ENCODE measurements at places on chromosomes 3 and 15.

GRCh38 chr15:75430259-75430658 is 21.2 kb downstream of the SIN3A start:
- no peak overlapping the region for H3K4me3 ChIP-seq
- no peaks in the 10 kb centered on the region for H3K4me1 ChIP-seq
- DNase-seq: no peak
- no peaks in the 10 kb centered on the region for H3K27me3 ChIP-seq
- H3K27ac ChIP-seq: no peak overlapping the region

DNA sequence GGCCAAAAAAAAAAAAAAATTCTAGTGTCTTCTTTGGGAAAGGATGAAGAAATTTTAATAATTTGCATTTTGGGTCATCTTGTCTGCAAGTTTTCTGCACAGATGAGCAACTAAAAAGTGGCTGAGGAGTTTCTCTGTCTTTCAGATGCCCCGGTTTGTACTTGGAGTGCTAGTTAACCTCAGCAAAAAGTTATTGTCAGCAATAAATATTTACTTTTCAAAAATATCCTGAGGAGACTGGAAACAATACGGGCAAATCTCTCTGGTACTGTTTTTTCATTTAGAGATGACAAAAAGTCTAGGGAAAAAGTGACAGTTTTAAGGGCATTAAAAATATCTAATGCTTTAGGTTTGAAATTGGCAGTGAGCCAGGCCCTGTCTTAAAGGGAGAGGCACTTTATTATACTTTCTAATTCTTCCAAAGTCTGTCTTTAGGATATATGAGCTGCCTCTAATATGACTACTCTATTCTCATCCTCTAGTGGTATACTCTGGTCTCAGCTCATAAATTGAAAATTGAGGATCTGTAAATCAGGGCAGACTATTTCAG is 436.0 kb upstream of the NR2F2 start:
- H3K4me1 ChIP-seq: no peaks in the 10 kb centered on the region
- H3K36me3 ChIP-seq: no peaks in the 10 kb centered on the region
- H3K4me3 ChIP-seq: no peak overlapping the region
- DNase-seq: no peak
- no peaks in the 10 kb centered on the region for H3K27me3 ChIP-seq

GRCh38 chr15:40066589-40066988 is 27.6 kb upstream of the SRP14 start:
- no peak for DNase-seq
- H3K27me3 ChIP-seq: no peaks in the 10 kb centered on the region
- peaks cover 9% of the 10 kb centered on the region for H3K4me1 ChIP-seq
- H3K36me3 ChIP-seq: no peaks in the 10 kb centered on the region

- no peaks in the 10 kb centered on the region for H3K27me3 ChIP-seq
- H3K4me3 ChIP-seq: no peak overlapping the region
- no peaks in the 10 kb centered on the region for H3K36me3 ChIP-seq
- no peak overlapping the region for H3K27ac ChIP-seq
- no peak for DNase-seq
- H3K4me1 ChIP-seq: no peaks in the 10 kb centered on the region
Observed at GRCh38 chr3:155330370-155330769, 36.9 kb upstream of the STRIT1 start.
